ENCODE measurements at places on chromosomes 12 and 14.

- DNase-seq, result no peak
These were observed 41.7 kb downstream of the WDHD1 start for GRCh38 chr14:54985156-54985555.

DNA sequence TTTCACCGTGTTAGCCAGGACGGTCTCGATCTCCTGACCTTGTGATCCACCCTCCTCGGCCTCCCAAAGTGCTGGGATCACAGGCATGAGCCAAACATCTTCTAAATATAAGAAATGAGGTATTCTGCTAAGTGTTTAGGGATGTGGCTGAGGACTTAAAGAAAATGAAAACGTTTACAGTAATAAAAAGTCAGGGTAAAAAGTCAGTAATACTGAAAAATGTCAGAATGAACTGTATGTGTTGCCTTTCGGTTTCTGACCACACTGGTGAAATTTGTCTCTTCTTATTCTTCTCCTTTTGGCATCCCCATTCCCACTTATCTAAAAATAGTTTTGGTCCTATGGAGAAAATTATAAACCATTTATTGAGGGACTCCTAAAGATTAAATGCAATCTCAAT lies 20.5 kb downstream of the TMEM116 start:
- DNase-seq, result no peak

- no peak for DNase-seq
These were observed 27.9 kb downstream of the C12orf50 start for GRCh38 chr12:88001327-88001726.

DNA sequence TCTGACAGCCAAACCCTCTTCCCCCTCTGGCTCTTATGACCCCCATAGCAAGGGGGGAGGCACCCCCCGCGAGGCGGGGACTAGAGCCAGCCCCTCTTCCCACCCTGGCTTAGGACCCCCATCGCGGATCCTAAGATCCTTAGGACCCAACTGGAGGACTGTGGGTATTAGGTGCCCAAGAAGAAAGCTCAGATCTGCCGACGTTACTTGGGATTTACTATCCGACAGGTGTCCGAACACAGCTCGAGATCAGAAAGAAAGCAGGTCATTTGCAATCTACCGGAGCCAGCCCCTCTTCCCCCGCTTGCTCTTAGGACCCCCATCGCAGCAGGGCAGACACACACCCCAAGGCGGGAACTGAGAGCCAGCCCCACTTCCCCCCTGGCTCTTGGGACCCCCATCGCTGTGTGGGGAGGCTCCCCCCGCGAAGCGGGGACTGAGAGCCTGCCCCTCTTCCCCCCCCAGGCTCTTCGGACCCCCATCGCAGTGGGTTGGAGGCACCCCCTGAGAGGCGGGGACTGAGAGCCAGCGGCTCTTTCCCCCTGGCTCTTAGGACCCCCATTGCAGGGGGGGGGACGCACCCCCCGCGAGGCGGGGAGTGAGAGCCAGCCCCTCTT lies 46.8 kb downstream of the DDX11 start:
- no peak for DNase-seq

DNA sequence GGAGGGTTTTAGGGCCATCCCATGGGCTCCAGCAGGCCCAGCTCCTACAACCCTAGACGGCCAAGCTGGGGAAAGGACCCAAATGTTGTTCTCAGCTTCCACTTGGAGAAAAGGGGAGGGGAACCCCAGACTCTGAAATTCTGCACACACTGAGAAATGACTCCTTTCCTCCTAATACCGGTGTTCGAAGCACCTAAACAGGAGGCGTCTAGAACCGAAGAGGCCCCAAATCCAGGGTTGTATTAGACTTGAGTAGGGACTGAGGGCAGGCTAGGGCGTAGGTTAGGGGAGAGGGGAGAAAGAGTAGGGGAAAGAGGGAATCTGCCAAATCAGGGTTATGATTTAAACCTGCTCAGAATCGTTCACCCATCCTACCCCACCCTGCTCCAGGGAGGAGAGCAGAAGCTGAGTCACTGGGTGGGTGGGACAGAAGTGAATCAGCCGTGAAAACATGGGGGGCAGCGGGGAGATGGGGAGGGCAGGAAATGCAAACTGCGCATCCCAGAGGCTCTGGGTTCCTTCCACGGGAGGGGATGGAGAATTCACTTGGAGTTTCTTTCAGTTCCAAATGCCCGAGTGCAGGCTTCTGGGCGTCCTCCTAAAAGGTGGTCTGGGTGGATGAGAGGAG lies 1.0 kb downstream of the IGFBP6 start:
- no peak for DNase-seq

DNA sequence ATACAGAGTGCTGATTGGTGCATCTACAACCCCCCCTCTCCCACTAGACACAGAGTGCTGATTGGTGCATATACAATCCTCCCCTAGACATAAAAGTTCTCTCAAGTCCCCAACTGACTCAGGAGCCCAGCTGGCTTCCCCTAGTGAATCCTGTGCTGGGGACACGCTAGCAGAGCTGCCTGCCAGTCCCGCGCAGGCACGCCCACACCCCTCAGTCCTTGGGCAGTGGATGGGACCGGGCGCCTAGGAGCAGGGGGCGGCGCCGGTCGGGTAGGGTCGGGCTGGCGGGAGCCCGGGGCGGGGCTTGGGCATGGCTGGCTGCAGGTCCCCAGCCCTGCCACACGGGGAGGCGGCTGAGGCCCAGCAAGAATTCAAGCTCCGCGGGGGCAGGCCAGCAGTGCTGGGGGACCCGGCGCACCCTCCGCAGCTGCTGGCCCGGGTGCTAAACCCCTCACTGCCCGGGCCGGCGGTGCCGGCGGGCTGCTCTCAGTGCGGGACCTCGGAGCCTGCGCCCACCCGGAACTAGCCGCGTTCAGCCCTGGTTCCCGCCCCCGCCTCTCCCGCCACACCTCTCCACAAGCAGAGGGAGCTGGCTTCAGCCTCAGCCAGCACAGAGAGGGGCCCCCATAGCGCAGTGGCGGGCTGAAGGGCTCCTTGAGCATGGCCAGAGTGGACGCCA lies 64.3 kb upstream of the DDHD1 start:
- DNase-seq, result peak; percentile 44

GRCh38 chr14:96987086-96987474 lies 189.9 kb downstream of the VRK1 start:
- no peak for DNase-seq

DNA sequence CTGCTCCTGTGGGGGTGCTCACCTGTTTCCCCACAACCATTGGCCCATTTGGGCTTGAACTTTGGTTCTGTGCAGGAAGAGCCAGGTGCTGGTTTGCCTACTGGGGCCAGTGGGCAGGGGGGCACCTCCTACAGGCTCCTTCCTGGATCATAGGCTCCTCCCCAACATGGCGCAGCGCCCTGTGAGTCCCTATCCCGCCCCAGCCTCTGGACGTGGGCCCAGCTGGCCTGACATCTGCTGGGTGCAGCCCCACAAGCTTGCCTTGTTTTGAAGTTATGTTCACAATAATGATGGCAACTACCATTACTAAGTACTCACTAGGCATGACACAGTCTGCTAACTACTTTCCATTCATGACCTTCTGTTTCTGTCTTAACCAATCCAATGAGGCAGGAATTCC lies 147.8 kb downstream of the RBM19 start:
- no peak for DNase-seq

GRCh38 chr14:37197421-37198272 lies at the start of gene MIPOL1:
MIPOL1 (plus strand) TSS chr14:37197937; CDS start chr14:37247889, 49,952 bp downstream.
- no peak for DNase-seq

- no peak for DNase-seq
These were observed 259.6 kb downstream of the ITPR2 start for GRCh38 chr12:26573225-26573909.

DNA sequence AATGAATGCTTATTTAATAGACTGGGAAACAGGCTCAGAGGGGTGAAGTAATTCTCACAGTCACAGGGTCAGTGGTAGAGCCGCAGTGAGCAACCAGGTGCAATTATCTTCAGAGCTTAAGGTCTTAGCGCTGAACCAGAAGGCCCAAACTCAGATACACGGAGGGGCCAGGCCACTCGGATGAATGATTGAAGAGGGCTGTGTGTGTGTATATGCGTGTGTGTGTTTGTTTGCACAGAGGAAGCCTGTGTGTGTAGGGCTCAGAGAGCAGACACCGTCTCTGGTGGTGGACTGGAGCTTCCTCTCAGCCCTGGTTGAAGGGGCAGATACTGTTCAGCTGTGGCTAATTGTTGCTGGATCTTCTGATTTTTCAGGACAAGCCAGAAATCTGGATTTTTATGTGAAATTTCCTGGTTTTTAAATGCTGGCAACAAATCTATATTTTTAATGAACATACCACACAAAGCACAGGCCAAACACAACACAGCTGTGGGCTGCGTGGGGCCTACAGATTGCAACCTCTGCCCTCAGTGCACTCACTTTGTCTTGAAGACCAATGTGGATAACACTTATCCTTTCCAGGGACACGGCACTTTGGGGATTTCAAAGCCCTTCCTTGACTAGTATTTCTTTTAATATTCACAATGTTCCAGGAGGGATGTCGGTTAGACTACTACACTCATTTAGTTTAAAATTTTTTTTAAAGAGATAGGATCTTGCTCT lies 94.5 kb upstream of the NRXN3 start:
- no peak for DNase-seq

DNA sequence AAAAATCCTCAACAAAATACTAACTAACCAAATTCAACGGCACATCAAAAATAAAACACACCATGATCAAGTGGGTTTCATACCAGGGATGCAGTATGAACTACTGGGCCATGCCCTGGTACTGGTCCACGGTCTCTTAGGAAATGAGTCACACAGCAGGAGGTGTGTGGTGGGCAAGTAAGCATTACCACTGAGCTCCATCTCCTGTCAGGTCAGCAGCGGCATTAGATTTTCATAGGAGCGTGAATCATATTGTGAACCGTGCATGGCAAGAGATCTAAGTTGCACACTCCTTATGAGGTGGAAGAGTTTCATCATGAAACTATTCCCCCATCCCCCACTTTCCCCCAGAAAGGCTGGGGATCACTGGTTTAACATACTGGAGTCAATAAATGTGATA lies 6.7 kb upstream of the LGR5 start:
- no peak for DNase-seq

GRCh38 chr12:122491991-122492390 lies 8.7 kb downstream of the ZCCHC8 start:
- DNase-seq, result no peak

GRCh38 chr12:12604740-12605139 lies 6.9 kb upstream of the CREBL2 start:
- DNase-seq, result no peak

DNA sequence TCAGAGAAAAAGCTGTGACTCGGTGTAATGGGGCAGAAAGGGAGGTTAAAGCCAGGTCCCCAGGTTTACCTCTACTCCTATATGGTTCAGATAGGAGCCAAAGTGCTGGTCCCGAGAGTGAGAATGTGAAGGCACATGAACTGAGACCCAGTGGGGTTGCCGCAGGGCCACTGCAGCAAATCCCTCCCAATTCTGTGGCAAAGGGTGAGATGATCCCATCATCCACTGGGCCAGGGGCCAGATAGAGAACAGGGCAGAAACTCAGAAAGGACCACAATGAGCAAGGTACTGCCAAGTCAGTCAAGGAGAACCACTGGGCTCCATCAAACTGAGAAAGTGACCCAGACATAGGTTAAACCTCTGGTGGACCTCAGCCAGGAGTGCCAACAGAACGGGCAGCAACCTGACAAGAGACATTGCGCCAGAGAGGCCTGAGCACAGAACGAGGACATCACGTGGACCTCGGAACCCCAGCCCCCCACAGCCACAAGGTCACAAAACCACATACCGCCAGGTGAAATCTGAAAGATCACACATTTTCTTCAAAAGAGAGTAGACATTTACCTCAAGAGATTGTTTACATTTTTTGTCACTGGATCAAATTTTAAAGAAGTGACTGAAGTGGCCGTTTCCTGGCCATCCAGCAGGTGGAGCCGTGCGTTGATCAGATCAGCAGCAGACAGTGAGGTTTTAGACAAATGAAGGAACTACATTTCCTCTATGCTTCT lies 20.5 kb upstream of the ITPR2 start:
- DNase-seq, result peak; percentile 47

Data from central memory CD8-positive, alpha-beta T cell (primary cell).